ENCODE measurements at places on chromosomes 4 and X. TPM values are rescaled to one million over a fixed set of nuclear protein-coding genes. Genes with fewer than 3 reads are reported as not detected.

GRCh38 chr4:36152735-36153134 is 91.6 kb downstream of the ARAP2 start:
- peaks cover 69% of the 10 kb centered on the region for H3K36me3 ChIP-seq
- no peak for DNase-seq
- no peak overlapping the region for H3K27ac ChIP-seq

The FAM241A gene
- polyA plus RNA-seq, result 5.3 TPM

DNA sequence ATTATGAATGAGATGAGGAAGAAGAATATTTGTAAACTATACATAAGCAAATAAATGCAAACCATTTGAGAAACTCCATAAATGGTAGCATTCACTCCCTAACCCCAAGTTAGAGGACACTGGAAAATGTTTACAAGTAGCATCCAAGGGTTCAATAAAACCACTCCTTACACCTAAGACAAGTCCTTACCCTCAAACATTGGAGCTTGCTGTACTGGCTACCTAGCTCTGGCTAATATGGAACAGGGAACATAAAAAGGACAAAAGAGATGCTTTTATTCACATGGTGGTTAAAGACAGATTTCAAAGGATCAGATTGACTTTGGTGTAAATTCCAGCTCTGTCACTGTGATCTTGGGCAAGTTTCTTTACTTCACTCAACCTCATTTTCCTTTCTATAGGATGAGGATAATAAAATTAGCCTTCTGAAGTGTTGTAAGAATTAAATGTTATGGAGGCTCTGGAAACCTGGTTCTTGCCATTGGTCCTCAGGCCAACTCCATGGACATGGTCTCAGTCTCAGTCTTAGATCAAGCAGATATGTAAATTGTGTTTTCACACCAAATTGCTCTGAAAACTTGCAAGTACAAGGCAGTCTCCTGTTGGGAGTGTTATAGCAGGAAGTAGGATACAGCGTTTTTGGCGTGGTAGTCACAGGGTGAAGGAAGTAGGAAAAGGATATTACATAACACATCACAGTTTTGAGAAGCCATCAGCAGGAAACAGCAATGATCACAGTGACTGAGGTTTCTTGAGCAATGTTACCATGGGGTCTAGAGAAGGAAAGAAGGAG is 3.3 kb downstream of the CXCL1 start:
- H3K27me3 ChIP-seq, result peaks cover 18% of the 10 kb centered on the region
- H3K27ac ChIP-seq, result no peak overlapping the region
- no peaks in the 10 kb centered on the region for H3K36me3 ChIP-seq
- H3K4me1 ChIP-seq, result peaks cover 1% of the 10 kb centered on the region
- DNase-seq, result no peak
- no peak overlapping the region for H3K4me3 ChIP-seq

DNA sequence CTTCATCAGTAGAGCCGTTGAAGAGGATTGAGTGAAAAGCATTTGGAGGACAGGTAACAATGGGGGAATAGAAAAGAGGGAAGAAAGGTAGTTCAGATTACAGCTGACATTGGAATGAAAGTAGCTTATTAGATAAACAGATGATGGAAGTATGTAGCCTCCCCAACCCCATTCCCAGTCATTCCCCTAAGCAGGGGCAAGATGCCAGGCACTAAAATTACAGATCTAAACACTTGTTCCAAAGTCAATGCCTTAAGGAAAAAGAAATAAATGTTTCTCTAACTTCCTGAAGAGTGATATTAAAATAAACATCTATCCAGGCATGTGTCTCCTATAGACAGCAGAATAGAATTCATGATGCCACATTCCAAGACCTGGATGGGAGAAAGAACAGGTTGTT is 350.8 kb downstream of the PDGFC start:
- H3K4me1 ChIP-seq, result no peaks in the 10 kb centered on the region
- no peak for DNase-seq
- H3K36me3 ChIP-seq, result no peaks in the 10 kb centered on the region
- H3K4me3 ChIP-seq, result no peak overlapping the region
- H3K27ac ChIP-seq, result no peak overlapping the region
- no peaks in the 10 kb centered on the region for H3K27me3 ChIP-seq

GRCh38 chrX:17542123-17542522 is 167.1 kb downstream of the NHS start:
- no peaks in the 10 kb centered on the region for H3K4me1 ChIP-seq
- no peak overlapping the region for H3K27ac ChIP-seq
- no peak overlapping the region for H3K4me3 ChIP-seq

- no peak for DNase-seq
- H3K4me1 ChIP-seq, result peaks cover 44% of the 10 kb centered on the region
- H3K4me3 ChIP-seq, result peak overlapping the region; percentile 67
- peaks cover 12% of the 10 kb centered on the region for H3K36me3 ChIP-seq
Measured at GRCh38 chr4:6939761-6940743, 30.4 kb downstream of the TBC1D14 start.

The NOX1 gene
- not detected for polyA plus RNA-seq

DNA sequence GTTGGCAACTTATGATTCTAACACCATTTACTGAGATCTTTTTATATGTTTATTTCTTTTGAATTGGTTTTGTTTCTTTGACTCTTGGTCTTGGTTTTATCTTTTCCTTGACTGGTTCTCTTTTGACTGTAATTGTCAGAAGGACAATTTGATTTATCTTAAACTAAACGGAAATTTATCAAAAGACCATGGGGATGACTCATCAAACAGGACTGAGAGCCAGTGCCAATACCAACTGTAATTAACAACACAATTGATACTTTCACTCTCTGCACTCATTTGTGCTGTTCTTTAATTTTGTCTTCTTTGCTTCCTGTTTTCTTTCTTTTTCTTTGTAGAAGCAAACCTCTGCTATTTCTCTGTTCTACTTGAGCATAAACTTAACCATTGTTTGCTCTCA is 776.8 kb downstream of the CCSER1 start:
- H3K4me3 ChIP-seq, result no peak overlapping the region
- H3K27ac ChIP-seq, result no peak overlapping the region
- H3K4me1 ChIP-seq, result no peaks in the 10 kb centered on the region
- no peaks in the 10 kb centered on the region for H3K27me3 ChIP-seq
- H3K36me3 ChIP-seq, result peaks cover 9% of the 10 kb centered on the region

- H3K4me3 ChIP-seq, result no peak overlapping the region
- peak overlapping the region; percentile 60 for H3K27ac ChIP-seq
- DNase-seq, result no peak
- no peaks in the 10 kb centered on the region for H3K36me3 ChIP-seq
Measured at GRCh38 chr4:140092094-140092851, 61.7 kb downstream of the MAML3 start.

DNA sequence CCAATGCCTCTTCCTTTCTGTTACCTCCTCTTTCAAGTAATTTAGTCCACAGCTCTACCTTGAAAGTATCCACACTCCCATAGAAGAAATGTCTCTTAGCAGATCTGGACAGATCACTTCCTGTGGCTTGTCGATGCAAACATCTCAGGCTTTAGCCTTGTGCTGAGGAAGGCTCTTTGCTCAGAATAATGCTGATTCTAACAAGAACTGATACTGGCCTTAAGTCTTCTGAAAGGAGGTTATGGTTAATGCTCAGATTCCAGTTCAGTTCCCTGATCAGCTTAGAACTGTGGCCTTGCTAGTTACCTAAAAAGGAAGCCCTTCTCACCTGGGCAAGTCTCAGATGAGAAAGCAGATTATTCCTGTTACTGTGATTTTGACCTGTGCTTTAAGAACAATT is 230.1 kb upstream of the FAT4 start:
- H3K4me1 ChIP-seq, result no peaks in the 10 kb centered on the region
- H3K27ac ChIP-seq, result no peak overlapping the region
- no peaks in the 10 kb centered on the region for H3K27me3 ChIP-seq
- H3K36me3 ChIP-seq, result no peaks in the 10 kb centered on the region
- no peak overlapping the region for H3K4me3 ChIP-seq

The RIPPLY1 gene
- not detected for polyA plus RNA-seq

The MAGEC1 gene
- polyA plus RNA-seq, result not detected

DNA sequence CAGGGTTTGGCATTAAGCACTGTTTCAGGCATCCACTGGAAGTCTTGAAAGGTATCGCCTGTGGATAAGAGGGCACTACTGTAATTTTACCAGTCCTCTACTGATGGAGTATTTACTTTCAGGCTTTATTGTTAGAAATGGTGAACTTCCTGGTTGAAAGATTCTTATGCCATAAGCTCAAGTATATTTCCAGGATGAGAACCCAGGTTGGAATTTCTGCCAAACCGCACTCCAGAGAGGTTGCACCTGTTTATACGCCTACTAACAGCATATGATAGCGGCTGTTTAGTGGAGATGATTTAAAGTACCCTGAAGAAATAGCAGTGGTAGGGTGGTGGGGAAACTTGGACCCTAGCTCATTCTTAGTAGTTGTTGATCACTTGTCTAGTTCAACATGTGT is 9.9 kb downstream of the FNIP2 start:
- H3K36me3 ChIP-seq, result no peaks in the 10 kb centered on the region
- no peak overlapping the region for H3K4me3 ChIP-seq
- H3K27me3 ChIP-seq, result no peaks in the 10 kb centered on the region
- no peak overlapping the region for H3K27ac ChIP-seq
- H3K4me1 ChIP-seq, result peaks cover 47% of the 10 kb centered on the region

DNA sequence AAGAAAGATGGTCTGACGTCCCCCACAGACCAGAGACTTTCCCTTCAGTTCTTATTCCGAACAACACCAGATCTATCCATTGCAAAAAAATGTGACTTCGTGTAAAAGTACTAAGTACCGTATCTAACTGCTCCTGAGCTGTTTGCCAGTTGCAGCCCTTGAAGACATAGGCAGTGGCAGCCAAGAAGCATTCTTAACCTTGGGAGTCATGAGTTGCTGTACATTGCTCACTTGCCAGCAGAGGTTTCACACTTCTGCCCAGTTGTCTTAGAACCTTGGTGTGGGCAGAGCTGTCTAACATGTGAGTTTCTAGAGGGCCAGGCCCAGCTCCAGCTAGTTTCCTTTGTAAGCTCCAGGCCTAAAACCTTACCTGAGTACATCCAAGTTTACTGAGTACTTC is 10.5 kb upstream of the CHRDL1 start:
- no peaks in the 10 kb centered on the region for H3K27me3 ChIP-seq
- no peaks in the 10 kb centered on the region for H3K4me1 ChIP-seq
- no peak overlapping the region for H3K27ac ChIP-seq
- no peak for DNase-seq
- no peaks in the 10 kb centered on the region for H3K36me3 ChIP-seq

The GABRE gene
- not detected for polyA plus RNA-seq

The SLC9B1 gene
- polyA plus RNA-seq, result 3.7 TPM

DNA sequence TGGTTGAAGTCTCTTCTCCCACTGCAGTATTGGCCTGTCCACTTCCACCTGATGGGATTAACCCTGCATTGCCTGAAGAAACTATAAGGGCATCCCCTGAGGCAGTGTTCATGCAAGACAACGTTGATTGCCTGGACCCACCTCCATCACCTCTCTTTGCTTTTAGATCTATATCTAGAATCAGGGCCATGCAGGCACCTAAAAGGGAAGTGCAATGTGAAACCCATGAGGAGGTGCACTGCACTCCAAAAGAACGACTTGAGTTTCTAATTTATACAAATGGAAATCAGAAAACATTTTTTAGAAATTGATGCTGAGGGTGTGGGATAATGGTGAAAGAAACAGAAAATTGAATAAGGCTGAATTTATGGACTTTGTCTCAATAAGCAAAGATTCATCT is 694.4 kb downstream of the TRAM1L1 start:
- no peaks in the 10 kb centered on the region for H3K4me1 ChIP-seq
- DNase-seq, result no peak
- H3K36me3 ChIP-seq, result no peaks in the 10 kb centered on the region
- no peak overlapping the region for H3K4me3 ChIP-seq
- H3K27ac ChIP-seq, result no peak overlapping the region

The HS6ST2 gene
- polyA plus RNA-seq, result not detected

- H3K27ac ChIP-seq, result no peak overlapping the region
- no peaks in the 10 kb centered on the region for H3K36me3 ChIP-seq
- no peak overlapping the region for H3K4me3 ChIP-seq
- DNase-seq, result no peak
- H3K27me3 ChIP-seq, result peaks cover 3% of the 10 kb centered on the region
Measured at GRCh38 chrX:12309040-12309743, 170.9 kb downstream of the FRMPD4 start.

GRCh38 chr4:107757864-107758476 is 37.9 kb upstream of the PAPSS1 start:
- no peaks in the 10 kb centered on the region for H3K4me1 ChIP-seq
- no peak overlapping the region for H3K4me3 ChIP-seq
- no peaks in the 10 kb centered on the region for H3K36me3 ChIP-seq
- peaks cover 7% of the 10 kb centered on the region for H3K27me3 ChIP-seq
- no peak overlapping the region for H3K27ac ChIP-seq

DNA sequence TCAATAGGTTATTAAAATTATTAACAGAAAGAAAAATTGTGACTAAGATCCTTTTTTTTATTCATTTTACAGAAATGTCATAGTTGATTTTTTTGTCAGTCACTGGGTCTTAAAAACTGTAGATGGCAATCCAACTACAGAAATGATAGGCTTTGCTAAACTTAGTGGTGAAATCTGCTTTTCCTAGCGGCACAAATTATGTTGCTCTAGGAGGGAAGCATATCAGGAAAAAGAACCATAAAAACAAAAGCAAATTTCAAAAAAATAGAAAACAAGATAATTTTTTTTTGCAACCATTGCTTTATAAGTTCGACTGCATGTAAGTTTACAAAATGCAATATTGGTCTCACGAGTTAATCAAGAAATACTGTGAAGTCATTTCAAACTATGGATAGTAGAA is 443.5 kb upstream of the IGFBP7 start:
- H3K36me3 ChIP-seq, result no peaks in the 10 kb centered on the region
- no peak for DNase-seq
- no peak overlapping the region for H3K27ac ChIP-seq
- no peaks in the 10 kb centered on the region for H3K27me3 ChIP-seq
- no peaks in the 10 kb centered on the region for H3K4me1 ChIP-seq

The OTC gene
- polyA plus RNA-seq, result not detected

GRCh38 chr4:107130157-107130556 is 94.0 kb upstream of the DKK2 start:
- H3K36me3 ChIP-seq, result no peaks in the 10 kb centered on the region
- H3K4me3 ChIP-seq, result no peak overlapping the region
- DNase-seq, result no peak
- peaks cover 5% of the 10 kb centered on the region for H3K27me3 ChIP-seq

GRCh38 chrX:8679550-8679949 is 52.4 kb downstream of the ANOS1 start:
- H3K4me1 ChIP-seq, result no peaks in the 10 kb centered on the region
- no peaks in the 10 kb centered on the region for H3K36me3 ChIP-seq
- no peaks in the 10 kb centered on the region for H3K27me3 ChIP-seq
- no peak overlapping the region for H3K4me3 ChIP-seq
- DNase-seq, result no peak

The CLDN2 gene
- polyA plus RNA-seq, result not detected

The PAGE2B gene
- not detected for polyA plus RNA-seq

GRCh38 chr4:32589853-32590252 is 1869.7 kb downstream of the PCDH7 start:
- no peaks in the 10 kb centered on the region for H3K27me3 ChIP-seq
- H3K4me3 ChIP-seq, result no peak overlapping the region

The SMIM9 gene
- not detected for polyA plus RNA-seq

Data from naive thymus-derived CD8-positive, alpha-beta T cell (primary cell).